ENCODE measurements at places on chromosomes 13 and 19. TPM values are rescaled to one million over a fixed set of nuclear protein-coding genes. Genes with fewer than 3 reads are reported as not detected.
A peak's percentile ranks its signal among the peaks of the same experiment; 100 is the strongest.

DNA sequence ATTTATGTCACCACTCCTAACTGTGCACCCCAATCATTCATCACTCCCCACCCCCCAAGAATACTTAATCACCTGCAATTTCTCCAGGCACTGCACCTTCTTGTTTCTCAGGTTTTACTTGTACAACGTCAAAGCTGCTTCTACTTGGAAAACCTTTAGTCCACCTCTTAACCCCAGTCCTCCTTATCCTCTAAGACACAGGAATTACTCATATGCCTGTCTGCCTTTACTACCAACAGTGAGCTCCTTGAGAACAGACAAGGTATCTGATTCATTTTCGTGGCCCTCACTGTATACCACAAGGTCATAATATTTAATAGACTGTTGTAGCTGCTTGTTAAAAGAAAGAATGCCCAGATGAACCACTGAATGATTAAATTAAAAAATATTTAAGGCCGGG is 21.0 kb upstream of the NDFIP2 start:
- no peak for DNase-seq

The CEACAM4 gene
- not detected for total RNA-seq

The SIGLEC14 gene
- not detected for total RNA-seq

The CABP5 gene
- total RNA-seq = not detected

GRCh38 chr19:15812060-15812722 is 3.3 kb downstream of the OR10H1 start:
- no peak for DNase-seq

DNA sequence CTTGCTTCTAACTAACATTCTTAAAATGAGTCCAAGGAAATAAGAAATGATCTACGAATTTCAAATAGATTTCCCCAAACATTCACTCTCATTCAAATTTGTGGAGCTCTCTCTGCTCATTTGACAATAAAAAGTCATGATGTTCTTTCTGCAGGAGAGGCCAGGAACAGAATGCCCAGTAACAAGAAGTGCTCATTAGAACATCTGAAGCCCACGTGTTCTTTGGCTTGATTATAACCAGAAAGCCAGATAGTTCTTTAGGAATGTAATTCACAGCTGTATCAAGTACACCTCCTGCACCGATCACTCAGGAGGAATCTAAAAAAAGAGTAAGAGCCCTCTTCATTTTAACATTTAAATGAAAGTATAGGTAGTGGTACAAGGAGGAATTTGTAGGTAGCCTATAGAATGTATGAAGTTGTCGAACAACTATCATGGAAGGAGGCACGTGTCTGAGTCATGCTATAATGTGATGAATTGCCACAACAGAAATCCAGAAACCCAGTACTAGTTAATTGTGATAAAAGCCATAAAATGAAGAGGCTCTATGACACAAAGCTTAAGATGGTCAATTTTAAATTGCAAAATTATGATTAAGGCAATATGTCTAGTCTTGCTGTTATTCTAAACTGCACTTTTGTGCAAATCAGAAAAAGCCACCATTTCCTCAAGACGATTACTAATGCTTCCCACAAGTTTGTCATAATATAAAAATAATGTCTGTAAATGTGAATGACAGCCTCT is 12.8 kb downstream of the MEDAG start:
- no peak for DNase-seq

The CLDN10 gene
- 1.2 TPM for total RNA-seq

DNA sequence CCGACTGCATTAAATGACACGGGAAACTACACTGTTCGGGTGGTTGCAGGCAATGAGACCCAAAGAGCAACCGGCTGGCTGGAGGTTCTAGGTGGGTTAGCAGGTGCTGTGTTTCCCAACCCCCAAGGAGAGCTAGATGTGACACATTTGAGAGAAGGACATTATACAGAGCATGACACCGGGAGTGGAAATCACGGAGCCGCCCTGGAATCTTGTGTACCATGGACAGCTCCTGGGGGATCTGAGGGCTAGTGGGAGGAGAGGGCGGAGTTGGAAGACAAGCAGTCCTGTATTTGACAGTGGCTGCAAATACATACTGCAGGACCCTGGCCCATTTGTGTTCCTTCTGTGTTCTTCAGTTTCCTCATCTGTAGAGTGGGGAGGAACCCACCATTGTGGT is 2.3 kb downstream of the CEACAM18 start:
- DNase-seq = peak; percentile 50
